ENCODE measurements at places on chromosomes 2 and 18.

DNA sequence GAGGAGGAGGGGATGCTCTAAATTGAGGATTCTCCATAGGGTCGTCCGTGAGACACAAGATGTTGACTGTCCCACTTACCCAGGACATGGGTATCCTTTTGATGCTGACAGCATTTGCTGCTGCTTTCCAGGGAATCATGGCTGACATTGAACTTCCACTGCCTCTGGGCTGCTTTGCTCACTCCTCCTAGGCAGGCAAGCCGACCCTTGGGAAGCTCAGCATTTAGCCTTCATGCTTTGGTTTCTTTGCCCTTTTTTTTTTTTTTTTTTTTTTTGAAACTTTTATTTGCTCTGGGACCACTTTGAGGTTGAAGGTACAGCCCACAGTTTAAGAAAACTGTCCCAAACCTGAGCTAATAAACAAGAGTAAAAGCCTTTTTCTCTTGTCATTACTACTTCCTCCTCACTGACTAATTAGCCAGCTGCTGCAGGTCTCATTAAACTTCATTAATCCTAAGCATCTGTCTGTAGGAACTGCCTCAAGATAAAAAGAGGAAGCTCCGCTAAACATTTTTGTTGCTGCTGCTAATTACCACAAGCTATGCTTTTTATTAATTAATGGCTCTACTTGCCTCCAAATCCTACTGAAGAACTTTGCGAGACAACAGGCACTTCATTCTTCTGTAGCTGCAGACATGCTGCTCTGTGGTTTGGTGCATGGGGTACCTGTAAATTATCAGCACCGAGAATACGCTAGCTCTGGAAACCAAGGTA, 125.4 kb downstream of the SPTBN1 start:
- DNase-seq = no peak

GRCh38 chr2:28751252-28751955, at the start of gene PPP1CB:
Gene PPP1CB, plus strand, starts transcription at chr2:28751830. Its CDS starts 295 bp downstream, at chr2:28752125.
- peak; percentile 96 for DNase-seq

- no peak for DNase-seq
Measured at GRCh38 chr18:2879889-2880288, 33.1 kb downstream of the EMILIN2 start.

DNA sequence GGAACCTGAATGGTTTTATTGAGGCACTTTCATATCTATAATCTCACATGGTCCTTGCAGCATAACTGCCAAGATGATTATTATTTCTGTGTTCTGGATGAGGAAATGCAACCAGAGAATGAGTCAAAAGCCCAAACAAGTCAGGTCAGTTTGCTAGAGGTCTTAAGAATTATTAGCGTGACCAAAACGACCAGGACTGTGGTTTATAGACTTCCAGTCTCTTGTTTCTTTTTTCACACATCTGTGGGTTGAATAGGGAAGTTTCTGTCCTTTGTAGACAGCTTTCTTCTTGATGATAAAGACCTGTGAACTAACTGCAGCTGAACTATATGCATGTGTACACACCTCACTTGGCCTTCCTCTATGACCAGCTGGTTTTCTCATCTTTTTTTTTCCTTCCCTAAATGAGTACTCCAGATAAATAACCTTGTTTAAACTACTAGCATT, 13.9 kb downstream of the ADAM23 start:
- DNase-seq = no peak

- no peak for DNase-seq
Measured at GRCh38 chr2:169082995-169083394, 13.6 kb downstream of the DHRS9 start.

- no peak for DNase-seq
Measured at GRCh38 chr2:186561467-186562208, 28.2 kb upstream of the ITGAV start.

- no peak for DNase-seq
Measured at GRCh38 chr2:110637093-110637492, 40.8 kb downstream of the BUB1 start.

DNA sequence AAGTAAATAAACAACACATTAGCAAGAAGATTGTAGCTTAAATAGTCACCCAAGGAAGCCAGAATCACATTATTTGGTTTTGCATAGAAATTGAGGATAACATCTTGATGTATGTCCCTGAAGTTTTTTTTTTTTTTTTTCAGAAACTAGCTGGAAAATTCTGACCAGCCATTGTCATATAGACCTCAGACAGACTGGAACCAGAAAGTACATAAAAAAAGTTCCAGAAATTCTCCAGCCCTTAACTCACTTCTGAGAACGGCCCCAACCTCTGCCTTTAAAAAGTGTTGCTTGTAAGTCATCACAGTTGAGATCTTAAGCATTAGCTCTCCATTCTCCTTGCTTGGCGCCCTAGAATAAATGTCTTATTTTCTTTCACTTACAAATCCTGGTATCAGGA, 350.5 kb downstream of the CCDC85A start:
- no peak for DNase-seq

DNA sequence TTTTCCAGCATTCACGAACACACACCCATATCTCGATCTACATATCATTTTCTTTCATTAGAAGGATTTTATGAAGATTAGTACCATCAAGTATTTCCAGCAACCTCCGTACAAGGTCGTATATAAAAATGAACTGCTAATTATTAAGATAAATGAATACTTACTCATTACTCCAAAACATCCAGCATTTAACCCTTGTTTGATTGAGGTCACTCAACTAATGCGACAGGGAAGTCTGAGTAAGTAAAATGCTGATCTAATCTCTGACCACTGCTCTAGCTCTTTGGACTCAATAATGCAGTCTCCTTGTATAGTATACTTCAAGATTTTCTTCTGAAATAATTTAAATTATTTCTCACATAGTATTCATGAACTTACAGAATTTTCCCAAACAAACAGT, 2.0 kb downstream of the ABHD3 start:
- no peak for DNase-seq

DNA sequence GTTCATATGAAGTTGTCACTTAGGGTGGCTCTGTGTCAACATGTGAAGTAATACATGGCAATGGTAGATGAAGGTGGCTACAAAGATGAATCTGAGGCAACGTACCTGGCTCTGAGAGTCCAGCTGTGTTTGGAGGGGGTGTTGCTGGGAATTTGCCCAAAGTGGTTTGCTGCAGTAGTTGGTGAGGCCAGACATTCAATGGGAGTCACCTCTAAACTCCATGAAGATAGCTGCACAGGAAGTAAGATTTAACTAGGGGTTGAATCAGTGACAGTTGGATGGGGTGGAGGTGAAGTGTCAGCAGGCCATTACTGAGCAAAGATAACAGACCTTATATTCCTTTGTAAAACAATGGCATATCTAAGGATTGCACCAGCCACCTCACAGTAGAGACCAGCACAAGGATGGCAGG, 71.8 kb downstream of the NUP35 start:
- no peak for DNase-seq

- no peak for DNase-seq
Measured at GRCh38 chr2:176105730-176106580, 1.1 kb upstream of the HOXD11 start.

DNA sequence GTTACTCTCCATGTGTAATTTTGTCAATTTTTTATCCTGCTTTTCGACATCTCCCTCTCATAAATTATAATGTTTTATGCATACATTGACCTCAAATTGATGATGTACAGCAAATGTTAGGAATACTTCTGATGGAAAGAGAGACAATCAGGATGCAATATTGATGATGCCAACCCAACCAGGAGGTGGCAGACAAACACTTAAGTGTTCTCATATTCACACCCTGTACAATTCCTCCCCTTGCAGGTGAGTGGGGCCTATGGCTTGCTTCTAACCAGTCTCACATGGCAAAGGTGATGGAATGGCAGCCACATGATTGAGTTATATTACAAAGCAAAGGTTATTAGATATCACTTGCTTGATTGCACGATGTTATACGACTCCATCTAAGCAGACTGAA, 594.3 kb upstream of the REG3G start:
- no peak for DNase-seq

GRCh38 chr2:75027886-75028285, 69.4 kb downstream of the POLE4 start:
- DNase-seq = no peak

DNA sequence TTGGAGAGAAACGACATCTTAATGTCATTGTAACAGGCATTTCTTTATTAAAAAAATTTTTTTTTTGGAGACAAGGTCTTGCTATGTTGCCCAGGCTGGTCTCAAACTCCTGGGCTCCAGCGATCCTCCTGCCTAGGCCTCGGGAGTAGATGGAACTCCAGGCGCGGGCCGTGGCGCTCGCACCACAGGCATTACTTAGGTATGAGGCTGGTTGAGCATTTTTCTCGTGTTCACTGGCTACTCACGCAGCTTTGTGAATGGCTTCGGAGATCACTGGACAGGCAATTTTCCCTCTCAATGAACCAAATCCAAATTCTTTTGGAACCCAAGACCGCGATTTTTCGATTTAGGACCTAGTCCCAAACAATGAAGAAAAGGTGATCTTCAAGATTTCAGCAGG, 795 bp upstream of the TCF7L1 start:
- DNase-seq = no peak

GRCh38 chr2:8611700-8612099, 70.2 kb upstream of the ID2 start:
- DNase-seq = no peak

DNA sequence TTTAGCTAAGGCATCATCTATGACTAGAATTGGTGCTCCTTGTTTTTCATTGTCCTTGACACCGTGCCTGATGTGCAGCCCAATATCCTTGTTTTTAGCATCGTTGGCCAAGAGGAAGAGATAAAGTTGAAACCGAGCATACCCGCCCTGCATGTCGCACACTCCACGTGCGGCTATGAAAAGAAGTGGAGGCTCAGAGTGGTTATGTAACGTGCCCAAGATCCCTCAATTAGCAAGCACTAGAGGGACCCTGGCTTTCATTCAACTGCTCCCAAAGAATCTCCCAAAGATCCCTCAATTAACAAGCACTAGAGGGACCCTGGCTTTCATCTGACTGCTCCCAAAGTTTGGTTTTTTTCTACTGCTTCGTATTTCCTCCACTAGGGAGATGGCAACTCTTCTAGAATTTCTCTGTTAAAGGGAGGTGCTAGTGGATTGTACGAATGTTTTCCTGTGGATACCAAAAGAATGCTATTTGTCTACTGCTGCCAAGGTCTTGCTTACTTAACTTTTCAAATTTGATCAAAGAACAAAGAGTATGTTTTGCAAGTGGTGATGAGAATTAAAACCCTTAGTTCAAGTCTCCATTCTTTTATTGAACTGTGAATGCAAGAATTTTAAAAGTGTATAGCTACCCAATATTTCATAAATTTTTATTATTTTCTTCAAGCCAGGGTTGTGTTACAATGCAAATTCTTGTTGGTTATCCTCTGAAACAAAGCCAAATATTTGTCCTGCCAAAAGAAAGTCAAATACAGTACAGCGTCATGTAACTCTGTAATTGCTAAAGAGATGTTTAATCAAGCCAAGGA, 92.1 kb downstream of the AOX1 start:
- DNase-seq = no peak

- no peak for DNase-seq
Measured at GRCh38 chr2:57981083-57981768, 65.4 kb upstream of the VRK2 start.

GRCh38 chr2:58852243-58852642, 611.1 kb upstream of the FANCL start:
- DNase-seq = no peak

DNA sequence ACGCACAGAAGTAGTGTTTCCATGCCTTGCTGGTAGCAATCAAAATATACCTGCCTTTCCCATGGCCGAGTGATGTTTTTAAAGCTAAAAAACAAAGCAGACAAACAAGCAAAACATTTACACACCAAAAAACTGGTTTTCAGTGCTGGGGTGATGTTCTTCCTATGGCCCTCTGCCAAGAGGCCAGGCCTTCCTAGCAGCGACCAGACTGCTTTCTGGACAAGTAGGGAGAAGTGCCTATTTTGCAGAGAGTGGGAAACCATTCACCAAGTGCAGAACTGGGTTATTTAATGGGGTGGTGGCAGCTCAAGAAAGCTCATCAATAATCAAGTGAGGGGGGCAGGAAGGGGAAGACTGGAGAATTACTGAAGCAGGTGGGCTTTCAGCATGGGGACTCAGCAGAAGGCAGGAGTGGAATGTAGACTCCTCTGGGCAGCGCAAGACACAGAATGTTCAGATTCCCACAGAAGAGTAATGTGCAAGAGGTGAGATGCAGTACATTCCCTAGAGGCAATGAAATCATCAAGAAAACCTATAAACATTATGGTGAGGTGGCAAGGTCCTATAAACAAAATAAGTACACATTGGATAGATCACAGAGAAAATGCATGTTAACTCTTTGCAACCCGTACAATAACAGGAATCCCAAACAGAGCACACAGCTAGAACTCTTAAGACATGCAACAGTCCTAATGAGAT, 44.0 kb downstream of the CPO start:
- DNase-seq = no peak

DNA sequence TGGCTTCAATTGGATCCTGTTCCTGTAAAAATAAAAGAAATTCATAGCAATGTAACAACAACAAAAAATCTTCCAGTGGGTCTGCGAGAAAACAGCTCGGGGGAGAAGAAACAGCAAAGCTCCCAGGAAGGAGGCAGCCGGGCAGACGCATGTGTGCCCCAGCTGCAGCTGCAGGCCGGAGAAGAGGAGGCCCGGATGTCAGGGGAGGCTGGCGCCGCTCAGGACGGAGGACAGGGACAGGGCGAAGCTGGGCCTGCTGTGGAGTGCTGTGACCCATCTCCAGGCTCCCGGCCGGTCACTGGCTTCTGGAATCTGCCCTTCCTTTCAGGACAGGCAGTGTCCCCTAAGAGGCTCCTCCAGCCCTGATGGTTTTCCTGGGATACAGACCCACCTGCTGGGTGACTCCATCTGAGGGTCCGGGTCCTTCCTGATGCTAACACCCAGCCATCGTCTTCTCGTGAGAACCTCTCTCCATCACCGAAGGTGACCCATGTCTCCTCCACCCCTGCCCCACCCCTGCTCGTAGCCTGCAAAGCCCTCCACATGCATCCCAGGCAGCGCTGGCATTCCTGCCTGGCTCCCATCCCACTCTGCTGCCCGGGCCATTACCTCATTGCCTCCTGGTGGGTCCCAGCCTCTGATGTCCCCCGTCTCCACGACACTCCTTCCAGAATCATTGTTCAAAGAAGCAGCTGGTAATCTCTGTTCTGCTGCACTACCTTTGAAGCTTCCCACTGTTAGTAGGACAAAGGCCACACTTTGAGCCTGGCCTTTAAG, 145.4 kb upstream of the TWIST2 start:
- no peak for DNase-seq

GRCh38 chr18:74533666-74534065, 634 bp upstream of the CNDP1 start:
- DNase-seq = no peak

- no peak for DNase-seq
Measured at GRCh38 chr2:153532140-153532539, 53.6 kb upstream of the RPRM start.

GRCh38 chr18:32040936-32041335, 22.3 kb downstream of the RNF125 start:
- no peak for DNase-seq

GRCh38 chr2:102620332-102620731, 979 bp downstream of the SLC9A2 start:
- DNase-seq = no peak

DNA sequence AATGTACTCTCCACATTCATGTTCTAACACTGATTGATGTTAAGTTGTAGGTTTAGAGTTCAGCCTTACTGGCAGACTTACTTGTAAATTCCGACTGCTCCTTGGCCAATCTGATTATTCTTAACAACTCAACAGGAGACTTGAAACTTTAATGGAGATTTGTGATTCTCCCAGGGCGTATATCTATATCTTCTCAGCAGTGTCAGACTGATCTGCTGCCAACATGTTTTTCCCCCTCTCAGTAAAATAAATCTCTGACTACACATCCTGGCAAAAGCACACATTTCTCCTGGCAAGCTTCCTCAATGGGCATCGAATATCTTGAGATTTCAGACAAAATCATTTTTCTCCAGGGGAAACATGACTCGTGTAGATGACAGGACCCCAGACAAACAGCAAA, 1041.2 kb downstream of the DPP10 start:
- DNase-seq = no peak
